ENCODE measurements at places on chromosomes 2 and 18.

- no peak for DNase-seq
Observed at GRCh38 chr18:47248115-47248603, 3.3 kb downstream of the SKOR2 start.

GRCh38 chr2:241128266-241128665, 21.0 kb downstream of the PASK start:
- DNase-seq, result no peak

DNA sequence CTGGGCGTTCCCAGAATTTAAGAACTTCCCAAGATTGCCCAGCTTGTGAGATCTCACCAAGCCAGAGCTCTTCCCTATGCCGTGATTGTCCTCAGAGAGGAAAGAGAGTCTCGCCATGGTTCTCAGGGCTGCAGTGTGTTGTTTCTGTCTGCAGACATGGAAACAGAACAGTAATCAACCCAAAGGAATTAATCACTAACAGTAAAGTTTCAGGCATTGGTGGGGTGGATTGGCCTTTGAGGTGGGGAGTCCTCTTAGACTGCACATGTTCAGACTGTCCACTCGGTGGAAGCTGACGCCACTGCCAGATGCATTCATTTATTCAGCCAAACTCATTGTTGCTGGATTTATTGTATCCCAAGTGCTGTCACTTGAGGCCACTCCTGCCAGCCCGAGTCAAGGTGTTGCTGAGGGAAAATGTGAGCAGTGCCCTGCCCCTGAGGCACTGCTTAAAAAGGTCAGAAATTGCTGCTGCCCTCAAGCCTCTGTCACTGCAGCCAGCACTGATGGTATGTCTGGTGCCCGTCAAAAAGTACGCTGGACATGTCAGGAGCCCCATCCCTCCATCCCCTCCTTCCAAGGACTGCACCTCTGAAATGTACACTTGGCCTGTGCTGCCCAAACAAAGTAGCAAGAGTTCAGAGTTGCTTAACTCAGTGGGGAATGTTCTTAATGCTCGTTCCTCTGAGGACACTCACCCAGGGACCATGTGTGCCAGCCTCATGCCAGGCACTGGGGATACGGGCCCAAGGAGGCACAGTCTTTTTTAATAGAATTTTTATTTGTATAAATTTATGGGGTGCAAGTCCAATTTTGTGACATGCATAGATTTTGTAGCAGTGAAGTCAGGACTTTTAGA, 201.0 kb downstream of the GLI2 start:
- DNase-seq, result no peak

DNA sequence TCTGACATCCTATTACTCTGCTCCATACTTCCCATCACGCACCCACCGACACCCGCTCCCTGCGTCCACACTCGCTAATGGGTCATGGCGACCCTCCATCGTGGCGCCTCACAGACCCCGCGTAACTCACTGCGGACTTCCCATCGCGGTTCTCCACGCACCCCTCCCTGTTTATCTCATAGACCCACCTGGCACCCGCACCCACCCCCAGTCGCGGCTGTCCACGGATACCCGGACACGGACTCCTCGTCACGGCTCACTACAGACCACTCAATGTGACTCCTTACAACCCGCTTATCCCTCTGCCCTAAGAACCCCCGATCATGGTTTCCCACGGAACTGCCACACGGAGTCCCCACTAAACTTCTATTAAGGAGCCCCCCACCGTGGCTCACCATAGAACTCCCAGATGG, 458 bp downstream of the CXXC1 start:
- DNase-seq, result no peak

- DNase-seq, result no peak
Observed at GRCh38 chr2:111066062-111066593, 54.6 kb upstream of the BCL2L11 start.

DNA sequence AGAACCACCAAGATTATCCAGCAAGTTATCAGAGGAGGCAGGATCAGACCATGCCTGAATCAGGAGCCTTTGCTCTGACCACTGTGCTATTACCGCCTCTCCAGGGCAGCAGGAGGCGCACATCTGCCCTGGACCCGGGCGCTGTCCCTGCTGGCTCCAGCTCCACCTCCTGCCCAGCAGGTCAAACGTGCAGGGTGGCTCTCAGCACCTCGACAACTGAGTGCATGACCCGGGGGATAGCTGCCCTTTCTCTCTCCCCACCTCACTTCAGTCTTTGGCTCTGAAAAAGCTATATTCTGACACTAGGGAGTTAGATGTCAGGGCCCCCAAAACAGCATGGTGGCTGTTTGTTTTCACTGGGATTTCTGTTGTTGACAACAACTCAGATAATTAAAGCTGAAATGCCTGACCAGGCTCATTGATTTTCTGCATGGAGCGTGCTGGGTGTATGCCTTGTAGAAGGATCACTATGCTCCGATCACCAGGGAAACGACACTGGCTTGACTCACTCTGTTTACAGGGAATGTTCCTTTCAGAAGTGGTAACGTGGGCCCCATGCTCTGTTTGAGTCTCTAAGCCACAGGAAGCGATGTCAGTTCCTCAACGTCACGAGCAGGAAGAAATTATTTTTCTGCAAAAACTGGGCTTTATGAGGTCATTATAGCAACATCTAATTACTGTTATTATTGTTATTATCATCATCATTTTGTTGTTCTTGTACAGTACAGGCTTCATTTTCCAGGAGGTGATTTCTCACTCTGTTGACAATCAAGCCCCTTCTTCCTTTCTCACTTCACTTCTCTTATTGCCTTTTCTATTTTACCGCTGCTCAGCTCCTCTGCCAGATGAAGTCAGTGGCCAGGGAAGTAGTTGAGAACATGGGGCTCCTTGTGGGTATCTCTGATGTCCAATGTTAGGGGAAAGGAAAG, 125.6 kb downstream of the PLB1 start:
- peak; percentile 30 for DNase-seq

- DNase-seq, result no peak
Observed at GRCh38 chr18:4578449-4578848, 123.3 kb upstream of the DLGAP1 start.

Measured in stimulated activated CD8-positive, alpha-beta memory T cell treated with anti-CD3 and anti-CD28 coated beads, Interleukin-4, amount 100 ng/mL, for 24 hours (primary cell).